ENCODE measurements at places on chromosomes 6 and 20. TPM values are rescaled to one million over a fixed set of nuclear protein-coding genes. Genes with fewer than 3 reads are reported as not detected.
A peak's percentile ranks its signal among the peaks of the same experiment; 100 is the strongest.

DNA sequence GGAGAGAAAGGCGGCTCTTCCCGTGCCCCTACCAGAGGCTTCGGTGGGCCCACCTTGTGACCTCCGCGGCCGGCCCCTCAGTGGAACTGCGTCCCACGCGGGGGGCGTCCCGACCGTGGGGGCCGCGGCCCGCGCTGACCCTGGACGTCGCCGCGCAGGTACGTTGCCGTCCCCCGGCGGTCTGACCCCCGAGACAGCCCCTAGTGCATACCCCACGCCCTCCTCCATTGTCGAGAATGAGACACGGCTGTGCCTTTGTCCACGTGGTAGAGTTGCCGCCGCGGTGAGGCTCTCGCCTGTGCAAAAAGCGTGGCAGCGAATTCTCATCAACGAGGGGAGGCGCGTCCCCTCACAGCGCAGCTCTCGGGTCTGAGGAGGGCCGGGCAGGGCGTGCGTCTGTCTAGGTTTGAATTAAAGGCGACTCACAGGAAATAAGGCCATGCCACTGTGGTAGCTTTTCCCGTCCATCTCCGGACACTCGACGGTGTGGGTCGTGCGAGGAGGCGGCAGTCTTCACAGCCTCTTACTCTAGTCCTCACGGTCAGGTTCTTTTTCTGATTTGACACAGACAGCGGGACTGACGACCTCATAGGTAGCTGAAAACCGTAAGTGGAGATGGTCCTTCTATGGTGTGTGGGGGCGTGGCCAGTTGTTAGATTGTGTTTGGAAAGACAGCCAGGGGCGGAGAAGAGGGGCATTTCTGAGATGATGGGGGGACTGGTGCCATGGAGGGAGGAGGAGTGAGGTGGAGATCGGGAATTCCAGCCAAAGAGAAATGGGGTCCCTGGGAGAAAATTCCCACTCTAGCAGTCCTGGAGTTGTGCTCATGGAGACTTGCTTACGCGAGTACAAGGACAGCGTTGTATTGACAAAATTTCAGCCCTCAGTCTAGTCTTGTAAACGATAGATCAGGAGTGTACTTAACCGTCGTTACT lies 580 bp downstream of the NXT1 start:
- peak; percentile 65 for DNase-seq

DNA sequence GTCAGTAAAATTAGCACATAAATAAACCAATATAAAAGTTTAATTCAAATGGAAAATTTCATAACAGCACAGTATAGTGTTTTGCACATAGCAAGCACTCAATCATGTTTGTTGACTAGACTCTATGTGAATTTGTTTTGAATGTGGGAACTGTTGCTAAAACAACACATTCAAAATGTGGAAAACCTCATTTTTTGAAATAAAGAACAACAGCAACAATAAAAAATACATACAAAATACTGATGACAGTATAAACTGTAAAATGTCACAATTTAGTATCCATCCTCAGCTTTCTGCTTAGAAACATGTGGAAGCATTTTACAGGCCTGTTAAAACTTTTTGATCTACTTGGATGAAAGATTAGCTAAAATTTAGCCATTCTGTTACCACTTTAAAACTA lies 47.4 kb downstream of the HDAC2 start:
- no peak for DNase-seq

GRCh38 chr6:20716865-20717264 lies 182.6 kb downstream of the CDKAL1 start:
- no peak for DNase-seq

GRCh38 chr6:33925210-33925609 lies 121.4 kb upstream of the MLN start:
- DNase-seq, result no peak

- no peak for DNase-seq
These were observed 28.9 kb downstream of the KIAA1755 start for GRCh38 chr20:38231531-38232121.

GRCh38 chr6:68695838-68696237 lies 60.8 kb downstream of the ADGRB3 start:
- no peak for DNase-seq

- DNase-seq, result no peak
These were observed 35.2 kb upstream of the MLN start for GRCh38 chr6:33838983-33839382.

DNA sequence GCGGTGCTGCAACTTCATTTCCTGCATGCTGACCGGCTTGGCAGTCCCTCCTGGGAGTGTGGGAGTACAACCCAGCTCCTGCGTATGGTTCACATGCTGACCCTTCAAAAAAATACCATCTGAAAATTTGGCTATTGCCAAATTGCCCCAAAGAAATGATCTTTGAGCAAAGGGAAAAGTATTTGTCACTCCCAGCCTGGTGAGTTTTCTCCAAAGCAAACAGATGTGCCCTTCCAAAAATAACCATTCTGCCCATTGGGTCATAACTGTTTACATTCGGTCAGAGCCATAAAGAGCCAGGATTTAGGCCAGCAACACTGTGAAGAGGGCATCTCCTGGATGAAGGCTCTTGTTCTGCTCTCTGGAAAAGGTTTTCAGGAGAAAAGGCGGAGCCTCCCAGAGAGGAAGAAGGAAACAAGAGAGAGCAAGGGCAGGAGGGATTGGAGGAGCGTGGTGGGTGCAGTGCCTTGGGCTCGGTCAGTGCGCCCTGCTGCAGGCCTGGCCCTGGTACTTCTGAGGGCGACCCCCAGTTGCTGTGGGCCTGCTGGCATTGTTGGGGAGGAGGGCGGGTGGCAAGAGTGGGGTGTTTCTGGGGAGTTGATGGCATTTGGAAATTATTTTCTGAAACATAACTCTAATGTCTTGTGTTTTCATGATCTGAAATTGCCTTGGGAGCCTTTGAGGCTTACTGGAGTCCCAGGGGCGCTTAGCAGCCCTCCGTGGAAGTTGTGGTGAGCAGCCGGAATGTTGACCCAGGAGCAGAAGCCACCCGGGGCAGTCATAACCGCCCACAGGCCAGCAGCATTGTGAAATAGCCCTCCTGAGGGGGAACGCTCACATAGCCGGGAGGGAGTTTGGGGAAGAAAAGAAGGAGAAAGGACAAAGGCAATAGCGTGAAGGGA lies 248.4 kb downstream of the MYLK4 start:
- no peak for DNase-seq

GRCh38 chr20:53513168-53513488 lies 80.5 kb downstream of the ZNF217 start:
- DNase-seq, result no peak

GRCh38 chr6:6997263-6998193 lies 110.2 kb upstream of the RREB1 start:
- no peak for DNase-seq

DNA sequence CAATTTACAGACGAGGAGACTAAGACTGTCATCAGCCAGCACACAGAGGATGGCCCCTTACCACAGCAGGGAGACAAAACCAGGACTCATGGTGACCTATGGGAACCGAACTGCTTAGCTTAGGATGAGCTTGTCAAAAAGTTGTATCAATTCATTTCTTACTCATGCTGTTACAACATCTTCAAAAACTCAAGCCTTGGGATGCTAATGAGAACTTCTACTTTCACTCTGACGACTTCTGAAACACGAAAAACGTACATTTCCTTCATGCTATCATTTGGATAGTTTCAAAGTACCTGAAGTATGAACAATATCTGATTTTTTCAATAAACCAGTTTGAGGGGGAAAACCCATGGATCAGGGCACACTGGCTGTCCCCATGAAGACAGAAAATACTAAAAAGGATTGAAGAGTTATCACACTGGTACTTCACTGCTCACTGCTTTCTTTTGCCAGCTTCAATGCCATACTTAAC lies 31.9 kb downstream of the HIVEP2 start:
- no peak for DNase-seq

GRCh38 chr6:107124934-107125348 lies 9.6 kb upstream of the BEND3 start:
- DNase-seq, result no peak

DNA sequence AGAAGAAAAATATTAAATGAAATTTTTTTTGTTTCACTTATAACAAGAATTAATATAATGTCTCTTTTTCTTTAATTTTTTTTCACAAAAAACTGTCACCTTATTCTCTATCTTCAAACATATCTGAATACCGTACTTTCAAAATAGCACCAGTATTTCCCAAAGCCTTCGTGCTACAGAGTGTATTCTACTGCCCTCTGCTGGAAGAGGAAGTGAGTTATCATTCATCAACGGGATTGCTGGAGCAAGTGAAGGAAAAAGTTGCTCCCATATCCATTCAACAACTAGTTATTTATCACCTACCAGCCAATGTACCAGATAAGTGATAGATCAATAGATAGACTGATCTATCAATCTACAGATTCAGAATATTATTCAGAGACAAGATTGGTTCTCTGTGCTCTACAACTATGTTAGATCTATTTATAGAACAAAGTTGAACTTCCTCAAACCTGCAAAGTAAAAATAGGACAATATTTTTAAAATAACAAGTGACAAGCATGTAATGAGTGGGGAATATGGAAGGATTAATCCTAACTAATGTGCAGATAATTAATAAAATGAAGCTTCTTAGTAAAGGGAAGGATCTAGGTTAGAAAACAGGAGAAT lies 26.7 kb upstream of the TFAP2B start:
- DNase-seq, result no peak

- no peak for DNase-seq
These were observed 140.1 kb downstream of the QKI start for GRCh38 chr6:163554663-163555062.

DNA sequence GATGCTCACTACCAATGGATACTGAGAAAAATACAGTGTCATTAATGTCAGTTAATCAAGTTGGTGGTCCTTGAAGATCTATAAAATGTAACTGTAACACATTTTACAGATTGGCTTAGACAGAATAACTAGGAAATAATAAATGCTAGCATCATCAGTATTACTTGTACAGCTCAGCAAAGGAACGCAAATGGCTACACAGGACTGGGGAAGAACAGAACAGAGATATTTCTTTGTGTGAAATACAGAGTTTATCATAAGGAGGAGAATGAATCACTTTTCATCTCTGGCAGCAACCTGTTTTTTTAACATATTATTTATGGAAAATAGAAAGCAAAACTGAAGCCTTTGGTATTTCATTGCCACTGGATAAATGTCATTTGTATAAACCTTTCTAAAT lies 8.2 kb upstream of the QKI start:
- DNase-seq, result no peak

DNA sequence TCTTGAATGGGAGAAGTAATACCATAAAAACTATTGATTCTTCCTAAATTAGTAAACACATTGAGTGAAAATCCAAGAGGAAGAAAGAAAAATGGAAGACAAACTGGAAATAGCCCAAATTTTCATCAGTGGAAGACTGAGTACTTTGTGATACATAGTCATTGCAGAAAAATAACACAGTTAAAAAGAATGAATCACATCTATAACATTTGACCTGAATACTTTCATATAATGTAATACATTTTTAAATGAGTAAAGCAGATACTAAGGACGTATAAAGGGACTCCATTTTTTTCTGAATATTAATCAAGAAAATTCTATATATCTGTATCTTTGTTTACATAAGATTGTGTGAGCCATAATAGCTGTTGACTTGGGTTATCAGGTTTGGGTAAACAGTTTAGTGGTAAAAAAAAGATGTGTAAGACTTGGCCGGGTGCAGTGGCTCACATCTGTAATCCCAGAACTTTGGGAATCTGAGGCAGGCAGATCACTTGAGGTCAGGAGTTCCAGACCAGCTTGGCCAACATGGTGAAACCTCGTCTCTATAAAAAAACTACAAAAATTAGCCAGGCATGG lies 4.3 kb upstream of the SLC17A2 start:
- no peak for DNase-seq

- no peak for DNase-seq
These were observed 20.5 kb upstream of the SUPT3H start for GRCh38 chr6:45398075-45398813.

- DNase-seq, result no peak
These were observed 561.0 kb downstream of the PTPRT start for GRCh38 chr20:42628683-42629082.

DNA sequence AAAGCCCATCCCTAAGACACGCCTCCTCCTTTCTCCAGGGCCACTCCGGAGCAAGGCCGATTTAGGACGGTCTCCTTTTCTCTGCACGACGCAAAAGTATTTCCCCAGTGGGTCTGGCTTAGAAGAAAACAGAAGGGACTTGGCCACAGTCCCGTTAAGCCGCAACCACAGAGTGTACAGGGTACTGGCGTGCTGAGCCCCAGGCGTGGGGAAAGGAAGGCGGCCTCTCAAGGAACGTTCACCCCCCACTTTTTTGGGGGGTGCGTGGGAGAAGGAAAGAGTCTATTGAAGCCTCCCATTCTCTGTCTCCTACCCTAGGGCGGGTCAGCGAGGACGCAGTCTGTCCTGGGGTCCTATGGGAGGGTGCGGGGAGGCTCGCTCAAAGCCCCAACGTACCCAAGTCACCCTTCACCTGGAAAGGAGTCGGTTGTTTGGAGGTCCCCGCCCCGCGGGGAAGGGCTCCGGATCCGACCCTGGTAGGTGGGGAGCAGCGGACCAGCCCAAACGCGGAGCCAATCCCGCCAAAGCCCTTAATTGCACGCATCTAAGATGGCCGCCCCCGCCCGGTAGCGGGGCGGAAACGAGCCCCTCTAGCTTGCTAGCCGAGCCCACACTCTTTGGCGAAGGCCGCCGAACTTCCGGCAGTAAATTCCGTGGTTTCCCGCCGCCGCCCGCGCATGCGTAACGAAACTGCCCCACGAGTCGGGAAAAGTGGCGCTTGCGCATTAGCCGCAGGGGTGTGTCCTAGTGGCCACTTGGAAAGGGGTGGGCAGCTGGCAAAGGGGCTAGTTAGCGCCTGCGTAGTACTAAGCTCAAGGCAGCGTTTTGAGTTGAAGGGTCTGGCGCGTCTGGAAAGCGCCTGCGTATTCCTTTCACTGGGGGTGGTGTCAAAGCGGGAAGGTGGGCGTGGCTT lies at the start of gene OARD1:
OARD1 (minus strand) TSS at position 434 of the 913 bp plus-strand sequence. CDS start 722 bp downstream, outside the sequence.
- DNase-seq, result peak; percentile 100

GRCh38 chr6:456358-456867 lies 64.9 kb downstream of the IRF4 start:
- DNase-seq, result no peak

Gene CEBPB
- total RNA-seq, result 59.3 TPM

Gene RREB1
- total RNA-seq, result 74.6 TPM

Gene SDCBP2
- total RNA-seq, result 15.2 TPM

Gene SLC17A4
- total RNA-seq, result not detected

Gene NMBR
- not detected for total RNA-seq

Gene HUS1B
- 1.9 TPM for total RNA-seq

Gene NT5DC1
- total RNA-seq, result 41.6 TPM

Gene UNC5CL
- total RNA-seq, result 1.6 TPM

Gene ANKEF1
- 9.0 TPM for total RNA-seq

Gene SIRPB2
- total RNA-seq, result 3.6 TPM

Gene PRR18
- 0.23 TPM for total RNA-seq

Gene SSTR4
- not detected for total RNA-seq

Gene ZNF391
- total RNA-seq, result 8.0 TPM

Gene KHDC1
- 1.5 TPM for total RNA-seq
